ENCODE measurements at places on chromosomes 5 and 9. TPM values are rescaled to one million over a fixed set of nuclear protein-coding genes. Genes with fewer than 3 reads are reported as not detected.

- no peak for DNase-seq
These were observed 25.6 kb downstream of the CSF2 start for GRCh38 chr5:132099076-132099748.

PITX1 gene
- 3.7 TPM for total RNA-seq

PTPN3 gene
- total RNA-seq = 14.6 TPM

DNA sequence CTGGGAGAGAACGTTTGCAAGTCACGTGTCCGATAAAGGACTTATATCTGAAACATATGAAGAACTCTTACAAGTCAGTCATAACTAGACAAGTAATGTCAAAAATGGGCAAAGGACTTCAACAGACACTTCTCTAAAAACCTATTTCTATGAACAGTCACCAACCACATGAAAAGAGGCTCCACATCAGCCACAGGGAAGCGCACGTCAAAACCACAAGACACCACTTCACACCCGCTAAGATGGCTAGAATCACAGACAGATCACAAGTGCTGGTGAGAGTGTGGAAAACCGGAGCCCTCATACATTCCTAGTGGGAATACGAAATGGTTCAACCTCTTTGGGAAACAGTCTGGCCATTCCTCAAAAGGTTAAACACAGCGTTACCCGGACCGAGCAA lies 11.5 kb upstream of the CARD9 start:
- DNase-seq = no peak

OBP2B gene
- not detected for total RNA-seq

GRCh38 chr5:33649549-33650482 lies 209.1 kb downstream of the TARS1 start:
- DNase-seq = no peak

TLX3 gene
- total RNA-seq = not detected

NUTM2F gene
- total RNA-seq = not detected

DNA sequence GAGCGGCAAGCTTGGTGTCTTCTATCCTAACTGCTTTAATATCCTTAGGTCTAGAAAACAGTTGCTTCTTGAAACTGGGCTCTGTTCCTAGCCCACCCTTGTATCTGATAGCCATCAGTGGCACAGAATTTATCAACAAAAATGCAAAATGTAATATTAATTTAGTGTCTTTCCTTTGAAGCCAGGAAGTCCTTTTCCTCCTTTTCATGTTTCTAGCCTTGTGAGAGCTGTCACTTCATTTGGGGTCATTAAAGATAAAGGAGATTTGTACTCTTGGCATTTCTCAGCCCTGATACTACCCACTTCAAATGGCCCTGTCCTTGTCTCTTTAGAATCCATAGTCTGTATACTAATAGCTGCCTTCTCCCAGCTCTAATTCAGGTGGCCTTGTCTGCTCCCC lies 111.0 kb downstream of the GAS1 start:
- no peak for DNase-seq

GRCh38 chr5:50724262-50724661 lies 57.8 kb downstream of the PARP8 start:
- no peak for DNase-seq

DNA sequence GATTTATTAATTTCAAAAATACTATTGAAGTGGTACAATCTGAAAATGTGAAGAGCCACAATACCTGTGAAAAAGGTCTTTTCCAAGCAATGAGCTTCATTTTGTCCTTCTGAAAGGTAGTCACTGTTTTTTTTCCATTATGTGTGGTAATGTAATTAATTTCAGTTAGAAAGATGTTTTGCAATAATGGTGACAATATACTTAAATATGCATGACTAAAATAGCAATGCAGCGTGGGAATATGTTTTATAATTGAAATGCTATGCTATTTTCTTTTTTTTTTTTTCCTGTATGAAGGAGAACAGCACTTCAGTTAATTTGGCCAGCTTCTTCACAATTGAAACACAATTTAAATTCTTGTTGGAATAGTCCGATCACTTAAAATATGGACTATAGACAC lies 41.9 kb downstream of the NPR3 start:
- DNase-seq = no peak

ARHGEF37 gene
- 4.0 TPM for total RNA-seq

DNA sequence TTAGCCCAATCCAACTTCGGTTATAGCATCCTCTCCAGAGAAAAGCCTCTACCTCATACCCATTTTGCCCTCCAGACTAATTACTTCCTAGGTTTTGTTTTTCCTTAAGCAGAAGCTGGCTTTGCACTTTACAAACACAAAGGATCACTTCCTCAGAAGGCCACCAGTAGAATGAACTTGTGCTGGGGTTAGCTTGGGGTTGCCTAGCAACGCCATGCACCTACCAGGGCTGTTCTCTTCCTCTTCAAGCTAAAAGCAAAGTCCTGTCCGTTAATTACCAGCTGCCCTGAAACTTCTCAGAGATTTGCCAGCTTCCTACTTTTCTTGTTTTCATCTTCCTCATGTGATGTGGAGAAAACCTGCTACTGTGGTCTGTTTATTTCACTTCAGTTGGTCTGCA lies 132.0 kb upstream of the WWC1 start:
- DNase-seq = no peak

DNA sequence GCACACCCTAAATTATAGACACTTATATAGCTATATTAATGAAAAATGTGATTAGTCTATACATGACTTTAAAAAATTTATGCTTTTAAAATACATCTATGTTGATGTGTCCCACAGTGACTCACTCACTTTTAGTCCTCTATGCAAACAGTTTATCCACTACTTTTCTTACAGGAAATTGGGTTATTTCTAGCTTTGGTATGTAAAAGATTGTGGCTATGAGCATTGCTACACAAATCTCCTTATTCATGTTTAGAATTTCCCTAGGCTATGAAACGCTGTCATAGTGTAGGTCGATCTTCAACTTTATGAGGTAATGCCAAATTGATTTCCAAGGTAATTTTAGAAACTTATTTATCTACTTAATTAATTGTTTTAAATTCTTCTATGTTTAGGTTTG lies 687.4 kb downstream of the PRR16 start:
- no peak for DNase-seq

BTNL9 gene
- total RNA-seq = 209 TPM

DNA sequence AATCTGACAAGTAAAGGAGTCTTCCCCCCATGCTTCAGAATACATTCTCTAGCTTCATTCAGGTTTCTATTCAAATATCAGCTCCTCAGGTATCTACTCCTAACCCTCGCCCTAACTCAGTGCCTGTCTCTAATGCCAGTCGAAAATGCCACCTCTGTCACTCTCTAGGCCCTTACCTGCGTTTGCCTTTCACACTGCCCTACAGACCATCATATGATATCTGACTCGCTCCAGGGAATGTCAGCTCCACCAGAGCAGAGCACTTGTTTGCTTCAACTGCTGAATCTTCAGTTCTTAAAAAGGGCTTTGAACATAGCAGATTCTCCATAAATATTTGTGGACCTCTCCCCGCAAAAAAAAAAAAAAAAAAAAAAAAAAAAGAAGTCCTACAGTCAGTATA lies 46.7 kb downstream of the ADRB2 start:
- DNase-seq = no peak

- no peak for DNase-seq
These were observed 281.8 kb upstream of the TUT7 start for GRCh38 chr9:86636038-86636437.

DNA sequence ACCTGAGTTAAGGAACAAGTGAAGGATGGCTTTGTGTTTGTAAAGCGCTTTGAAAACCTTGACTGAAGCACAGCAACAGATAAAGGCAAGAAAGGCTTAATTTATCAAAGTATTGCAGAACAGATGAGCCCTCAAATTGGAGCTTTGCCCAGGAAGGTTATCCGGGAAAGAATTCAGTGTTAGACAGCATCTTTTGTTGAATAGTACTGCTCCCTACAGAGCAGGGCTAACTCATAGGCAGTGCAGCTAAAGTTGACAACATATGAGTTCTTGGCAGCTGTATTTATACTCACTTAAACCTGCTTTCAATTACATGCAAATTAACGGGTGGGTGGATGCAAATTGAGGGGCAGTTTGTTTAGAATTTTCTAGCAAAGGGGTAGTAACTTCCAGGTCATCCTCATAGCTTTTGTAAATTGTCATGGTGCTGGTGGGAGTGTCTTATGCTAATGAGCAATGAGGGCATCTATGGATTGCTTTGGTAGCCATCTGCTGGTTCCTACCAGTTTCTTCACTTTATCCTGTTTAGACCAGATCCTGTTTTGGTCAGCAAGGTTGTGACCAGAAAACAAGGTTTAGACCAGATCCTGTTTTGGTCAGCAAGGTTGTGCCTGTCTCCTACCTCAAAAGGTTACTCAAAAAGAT lies 105.8 kb downstream of the GDA start:
- no peak for DNase-seq

- DNase-seq = no peak
These were observed 5.9 kb downstream of the GFI1B start for GRCh38 chr9:132984202-132985070.

DNA sequence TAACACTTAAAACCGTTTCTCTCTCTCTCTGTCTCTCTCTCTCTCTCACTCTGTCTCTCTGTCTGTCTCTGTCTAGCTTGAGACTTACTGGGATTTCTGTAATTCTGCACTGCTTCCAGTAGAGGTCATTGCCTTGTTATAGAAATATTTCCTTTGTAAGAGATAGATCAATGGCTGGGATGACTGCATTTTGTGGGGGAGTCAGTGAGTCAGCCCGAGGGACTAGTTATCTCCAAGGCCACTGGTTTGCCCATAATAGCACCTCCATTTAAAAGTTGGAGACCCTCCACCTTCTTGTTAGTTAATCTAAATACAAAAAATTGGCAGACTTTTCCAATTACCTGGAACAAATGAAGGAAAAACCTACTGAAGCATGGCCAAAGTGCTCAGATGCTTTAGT lies 547.2 kb downstream of the LRRC70 start:
- DNase-seq = no peak

GRCh38 chr9:37927601-37928551 lies 23.9 kb upstream of the SLC25A51 start:
- DNase-seq = no peak

DNA sequence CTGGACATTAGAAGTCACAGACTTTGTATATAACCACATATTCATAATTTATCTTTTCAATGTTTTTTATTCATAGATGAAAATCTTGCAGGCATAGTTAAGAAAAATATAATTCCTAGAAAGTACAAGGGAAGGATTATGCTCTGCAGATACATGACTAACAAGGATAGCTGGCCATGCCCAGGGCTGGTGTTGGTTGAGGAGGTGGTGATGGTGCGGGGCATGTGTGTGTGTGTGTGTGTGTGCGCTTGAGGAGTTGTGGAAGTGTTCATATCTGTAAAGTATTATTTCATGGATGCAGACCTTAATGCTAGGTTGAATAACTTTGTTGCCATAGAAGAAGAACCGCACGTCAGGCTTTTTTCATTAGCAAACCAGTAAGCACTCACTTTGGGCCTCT lies 1.3 kb downstream of the S1PR3 start:
- no peak for DNase-seq

- no peak for DNase-seq
These were observed 237.7 kb downstream of the SYK start for GRCh38 chr9:91039125-91039834.

DNA sequence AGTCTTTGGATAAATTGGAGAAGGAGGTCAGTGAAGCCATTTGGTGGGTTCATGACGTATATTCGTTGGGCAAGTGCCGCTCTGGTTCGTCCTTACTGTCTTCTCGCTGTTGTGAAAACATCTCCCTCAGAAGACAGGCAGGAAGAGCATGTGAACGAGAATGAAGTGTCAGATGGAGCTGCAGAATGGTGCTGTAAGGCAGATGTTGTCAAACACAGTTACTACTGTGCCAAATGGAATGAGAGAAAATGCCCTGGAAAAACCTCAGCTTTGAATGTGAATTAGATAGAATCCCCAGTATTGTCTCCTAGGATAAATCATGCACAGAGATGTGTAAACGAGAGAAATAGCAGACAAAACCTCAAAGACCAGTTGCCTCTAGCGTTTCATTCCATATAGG lies 121.5 kb downstream of the CAMK4 start:
- DNase-seq = no peak

Measured in omental fat pad (tissue), 4 donors.